ENCODE measurements at places on chromosomes 5 and 9.

GRCh38 chr5:145912019-145912418 lies 24.4 kb upstream of the SH3RF2 start:
- no peak for DNase-seq

DNA sequence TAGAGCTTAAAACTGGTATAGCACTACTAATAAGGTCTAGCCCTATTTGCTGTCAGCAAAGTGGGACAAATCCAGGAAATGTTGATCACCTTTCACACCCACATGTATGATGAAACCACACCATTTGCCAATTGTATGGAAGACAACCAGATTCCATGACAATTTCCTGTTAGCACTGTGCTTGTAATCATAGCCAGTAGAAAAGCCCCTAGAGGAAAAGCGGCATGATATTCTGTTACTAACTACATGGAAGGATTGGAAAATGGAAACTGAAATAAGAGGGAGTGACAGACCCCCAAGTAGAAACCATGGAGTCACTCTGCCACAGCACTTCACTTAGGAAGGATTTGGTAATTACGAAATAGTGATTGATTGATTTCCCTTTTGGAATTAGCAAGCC lies 923 bp downstream of the SPATA6L start:
- DNase-seq: no peak

- DNase-seq: no peak
Observed at GRCh38 chr9:98427491-98427890, 172.0 kb upstream of the TBC1D2 start.

DNA sequence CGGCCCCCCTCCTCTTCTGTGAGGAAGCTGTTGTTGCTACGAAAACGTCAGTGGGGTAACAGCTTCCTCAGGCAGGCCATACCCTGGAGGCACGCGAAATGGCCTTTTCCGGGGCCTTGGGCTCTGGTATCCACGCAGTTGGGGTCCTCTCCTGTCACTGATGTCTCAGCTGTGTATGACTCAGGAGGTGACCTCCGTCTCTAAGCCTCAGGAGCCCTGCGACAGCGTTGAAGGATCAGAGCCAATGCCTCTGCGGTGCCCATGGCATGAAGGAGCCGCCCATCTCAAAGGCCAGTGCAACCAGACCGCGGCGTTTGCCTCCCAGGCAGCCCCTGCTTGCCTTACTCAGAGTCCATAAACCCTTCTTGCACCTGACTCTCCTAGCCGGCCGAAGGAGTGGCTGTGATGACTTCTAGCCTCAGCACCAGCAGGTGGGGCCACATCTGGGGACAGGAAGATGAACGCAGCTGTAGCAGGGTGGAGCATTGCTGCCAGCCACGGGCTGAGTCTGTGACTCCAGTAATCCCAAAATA lies 1.0 kb upstream of the MXD3 start:
- DNase-seq: peak; percentile 43

GRCh38 chr5:154242964-154243376 lies 52.4 kb downstream of the GALNT10 start:
- DNase-seq: no peak

DNA sequence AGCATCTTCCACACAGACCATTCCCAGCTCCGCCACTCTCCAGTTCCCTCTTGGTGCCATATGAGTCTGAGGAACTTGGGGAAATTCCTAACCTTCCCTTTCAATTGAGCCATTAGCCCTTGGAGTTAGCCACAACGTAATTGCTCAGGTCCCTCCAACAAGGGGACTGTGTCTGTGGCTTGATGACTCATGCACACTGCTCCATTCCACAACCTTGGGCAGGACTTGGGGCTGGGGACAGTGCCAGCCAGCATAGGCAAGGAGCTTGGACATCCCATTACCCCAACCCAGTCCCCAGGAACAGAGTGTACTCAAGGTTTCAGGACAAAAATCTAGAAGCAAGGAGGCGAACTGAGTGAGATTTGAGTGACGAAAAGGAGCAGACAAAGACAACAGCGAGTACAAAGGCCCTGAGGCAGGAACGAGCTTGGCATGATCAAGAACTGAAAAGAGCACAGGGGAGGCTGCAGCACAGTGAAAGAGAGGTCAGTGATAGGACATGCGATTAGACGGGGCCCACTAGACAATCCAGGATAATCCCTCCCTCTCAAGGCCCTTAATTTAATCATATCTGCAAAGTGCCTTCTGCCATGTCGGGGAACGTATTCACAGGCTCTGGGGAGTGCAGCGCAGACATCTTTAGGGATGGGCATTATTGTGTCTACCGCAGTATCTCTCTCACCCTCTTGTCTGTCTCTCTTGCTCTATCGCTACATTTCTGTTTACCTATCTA lies 16.0 kb upstream of the JADE2 start:
- peak; percentile 70 for DNase-seq

DNA sequence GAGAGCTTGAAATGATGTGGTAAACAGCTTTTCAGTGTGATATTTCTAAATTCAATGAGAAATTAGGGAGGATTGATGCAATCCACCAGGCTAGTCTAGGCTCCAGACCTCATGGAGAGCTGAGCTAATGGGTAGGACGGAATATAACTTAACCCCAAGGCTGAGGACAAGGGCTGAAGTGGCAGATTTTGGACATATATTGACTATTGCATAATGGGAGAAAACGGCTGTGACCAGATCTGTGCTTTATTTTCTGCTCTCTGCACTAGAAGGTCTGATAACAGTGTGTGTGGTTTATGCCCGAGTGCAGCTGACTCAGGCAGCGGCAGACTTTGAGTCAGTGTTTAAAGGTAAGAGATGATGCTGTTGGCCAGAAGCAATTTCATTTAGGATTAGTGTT lies 70.6 kb downstream of the ACTBL2 start:
- no peak for DNase-seq

GRCh38 chr5:124746916-124747790 lies 714 bp upstream of the ZNF608 start:
- DNase-seq: peak; percentile 57

- no peak for DNase-seq
Observed at GRCh38 chr5:168307925-168308584, 16.6 kb downstream of the WWC1 start.

GRCh38 chr5:53965459-53965858 lies 344.9 kb downstream of the ARL15 start:
- no peak for DNase-seq

GRCh38 chr5:77305956-77306355 lies 95.5 kb downstream of the PDE8B start:
- DNase-seq: no peak

DNA sequence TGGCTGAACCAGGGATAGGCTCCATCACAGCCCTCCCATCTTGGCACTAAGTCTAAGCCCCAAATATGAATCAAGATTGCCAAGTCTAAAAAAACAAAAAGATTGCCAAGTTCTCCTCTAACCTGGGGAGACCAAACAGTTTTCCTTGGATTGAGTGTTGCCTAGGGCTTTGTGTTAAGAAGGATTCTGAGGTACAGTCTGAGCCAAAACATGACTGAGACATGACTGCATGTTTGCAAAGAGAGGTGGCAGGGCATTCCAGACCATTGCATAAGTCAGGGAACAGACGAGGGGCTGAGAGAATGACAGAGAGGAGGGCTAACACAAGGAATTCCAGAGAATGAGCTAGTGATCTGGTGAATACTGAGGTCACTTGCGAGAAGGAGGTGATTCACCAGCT lies 11.4 kb downstream of the LAMC3 start:
- no peak for DNase-seq

DNA sequence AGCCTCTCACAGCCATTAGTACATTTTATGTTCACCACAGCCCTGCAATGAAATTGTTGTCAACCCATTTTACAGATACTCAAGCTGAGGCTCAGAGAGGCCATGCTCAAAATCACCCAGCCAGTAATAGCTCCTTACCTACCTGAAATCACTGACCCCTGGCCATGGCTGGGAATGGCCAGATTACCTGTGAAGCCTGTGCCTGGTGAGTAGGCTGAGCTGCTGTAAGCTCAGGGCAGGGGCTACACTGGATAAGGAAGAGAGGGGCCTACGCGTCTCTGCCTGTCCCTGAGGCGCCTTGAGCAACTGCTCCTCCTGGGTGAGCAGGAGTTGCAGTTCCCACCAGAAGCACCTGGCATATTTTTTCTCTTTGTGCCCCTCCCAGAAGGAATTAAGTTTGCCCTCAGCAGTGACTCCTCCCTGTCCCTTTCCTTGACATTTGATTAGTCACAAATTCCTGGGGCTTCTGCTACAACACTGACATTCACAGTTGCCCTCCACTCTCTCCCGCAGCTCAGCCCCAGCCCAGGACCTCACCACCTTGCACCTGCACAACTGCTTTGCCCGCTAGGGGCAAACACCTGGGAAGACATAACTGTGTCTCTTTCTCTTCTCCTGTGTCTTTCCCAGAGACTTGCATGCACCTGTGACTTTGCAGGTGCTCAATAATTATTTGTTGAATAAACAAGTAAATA lies 5.7 kb downstream of the CLTB start:
- no peak for DNase-seq

DNA sequence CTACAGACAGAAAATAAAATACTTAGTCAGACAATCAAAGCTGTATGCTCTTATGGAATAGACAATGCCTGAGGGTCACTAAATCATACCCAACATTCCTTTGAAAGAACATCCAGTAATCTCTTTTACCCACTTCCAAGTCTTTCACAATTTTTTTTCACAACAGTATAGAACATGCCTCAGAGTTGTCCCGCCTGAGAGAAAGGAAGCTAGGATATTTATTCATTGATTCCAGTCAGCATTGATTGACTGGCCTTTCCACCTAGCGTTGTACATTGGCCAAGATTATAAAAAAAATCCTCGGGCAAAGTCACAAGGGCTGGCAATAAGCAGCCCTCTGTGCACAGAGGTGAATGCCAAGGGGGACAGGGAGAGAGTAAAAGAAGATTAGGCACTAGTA lies 318.1 kb upstream of the PIK3R1 start:
- no peak for DNase-seq

DNA sequence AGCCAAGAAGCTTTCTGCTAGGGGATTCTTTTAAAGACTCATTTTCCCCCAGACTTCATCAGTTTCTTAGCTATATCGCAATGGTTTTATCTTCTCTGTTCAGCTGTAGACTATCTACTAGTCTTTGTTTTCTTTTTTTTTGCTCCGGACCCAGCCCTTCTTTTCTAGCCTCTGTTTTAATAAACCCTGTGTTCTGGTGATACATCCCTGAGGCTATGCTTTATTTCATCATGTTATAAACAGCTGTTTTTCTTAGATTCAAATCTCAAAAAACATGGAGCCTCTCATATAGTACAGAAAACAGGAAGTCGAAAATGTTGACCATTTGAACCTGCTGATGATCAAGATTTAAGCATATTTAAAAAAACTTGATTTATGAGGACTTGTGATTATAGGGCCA lies 37.8 kb downstream of the SCGB3A1 start:
- DNase-seq: no peak

- DNase-seq: no peak
Observed at GRCh38 chr9:129351058-129351641, 173.1 kb upstream of the IER5L start.

DNA sequence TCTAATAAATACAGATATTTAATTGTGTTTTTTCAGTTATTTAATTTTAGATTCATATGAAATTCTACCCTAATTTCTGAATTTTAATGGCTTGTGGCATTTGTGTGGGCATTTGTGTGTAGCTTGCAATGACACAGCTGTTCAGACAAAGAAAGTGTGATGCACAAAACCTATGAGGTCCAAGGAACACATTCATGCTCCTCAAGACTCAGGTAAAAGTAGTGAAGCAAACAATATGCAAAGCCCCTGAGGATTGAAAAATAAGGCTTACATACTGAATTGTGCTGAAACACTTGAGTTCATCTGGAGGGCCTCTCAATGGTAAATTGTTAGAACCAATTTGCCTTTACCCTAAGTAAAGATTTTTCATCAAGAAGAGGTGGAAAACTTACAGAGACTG lies 28.1 kb downstream of the IL7R start:
- no peak for DNase-seq

- DNase-seq: no peak
Observed at GRCh38 chr5:72185496-72186329, 78.4 kb downstream of the MAP1B start.

GRCh38 chr5:121049971-121050370 lies 585.9 kb downstream of the PRR16 start:
- DNase-seq: no peak

DNA sequence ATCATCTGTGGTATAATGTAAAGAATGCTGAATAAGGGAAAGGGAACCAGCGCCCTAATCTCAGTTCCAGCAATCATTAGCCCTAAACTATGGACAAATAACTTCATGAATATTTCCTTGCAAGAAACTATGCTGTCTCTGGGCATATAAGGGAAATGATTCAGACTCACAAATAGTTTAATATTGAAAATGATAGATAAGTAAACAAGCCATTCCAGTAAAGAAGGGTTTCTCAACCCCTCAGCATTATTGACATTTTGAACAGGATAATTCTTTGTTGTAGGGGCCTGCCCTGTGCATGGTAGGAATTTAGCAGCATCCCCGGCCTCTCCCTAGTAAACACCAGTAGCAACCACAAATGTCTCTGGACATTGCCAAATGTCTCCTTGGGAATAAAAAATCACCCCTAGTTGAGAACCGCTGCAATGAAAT lies 23.8 kb downstream of the C5 start:
- peak; percentile 49 for DNase-seq

GRCh38 chr5:96758621-96759020 lies 49.1 kb downstream of the ERAP1 start:
- DNase-seq: no peak

- peak; percentile 45 for DNase-seq
Observed at GRCh38 chr9:109499631-109500410, 1.7 kb upstream of the PTPN3 start.

- no peak for DNase-seq
Observed at GRCh38 chr5:78778538-78778937, 130.0 kb upstream of the LHFPL2 start.

GRCh38 chr5:112264151-112264550 lies 154.9 kb downstream of the EPB41L4A start:
- no peak for DNase-seq

- DNase-seq: no peak
Observed at GRCh38 chr9:109083141-109083540, 36.6 kb downstream of the TMEM245 start.

- no peak for DNase-seq
Observed at GRCh38 chr9:131555841-131556673, 10.7 kb downstream of the PRRT1B start.

DNA sequence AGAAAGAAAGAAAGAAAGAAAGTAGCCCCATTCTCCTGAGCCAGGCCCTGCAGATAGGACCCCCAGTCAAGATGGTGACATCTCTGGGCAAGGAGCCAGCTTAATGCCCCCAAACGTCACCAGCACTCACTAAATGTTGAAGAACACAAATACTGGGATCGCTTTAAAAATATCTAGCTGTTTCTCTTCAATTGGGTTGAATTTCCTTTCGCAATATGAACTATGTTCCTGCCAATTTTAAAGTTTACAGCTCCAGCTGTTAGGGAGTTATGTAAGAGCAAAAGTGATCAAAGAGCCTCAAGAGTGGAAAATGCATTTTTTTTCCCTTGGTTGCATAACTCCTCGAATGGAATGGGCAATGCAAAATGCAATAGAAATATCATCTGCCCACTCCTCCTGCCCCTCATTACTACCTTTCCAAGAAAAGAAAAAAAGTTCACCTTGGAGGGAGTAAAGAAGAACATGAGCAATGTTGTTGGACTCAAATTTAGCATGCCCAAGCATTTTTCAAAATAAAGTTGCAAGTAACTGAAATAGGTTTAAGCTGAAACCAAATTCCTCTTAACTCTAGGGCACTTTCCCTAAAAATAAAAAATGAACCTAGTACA lies 244.2 kb upstream of the PIK3R1 start:
- DNase-seq: peak; percentile 48

GRCh38 chr9:33458444-33458843 lies 11.1 kb upstream of the AQP3 start:
- DNase-seq: peak; percentile 20

GRCh38 chr9:133130685-133131244 lies 9.7 kb upstream of the RALGDS start:
- DNase-seq: no peak
